Nucleus accumbens (tissue), 56 donors: ENCODE measurements at places on chromosomes 3 and 15.

DNA sequence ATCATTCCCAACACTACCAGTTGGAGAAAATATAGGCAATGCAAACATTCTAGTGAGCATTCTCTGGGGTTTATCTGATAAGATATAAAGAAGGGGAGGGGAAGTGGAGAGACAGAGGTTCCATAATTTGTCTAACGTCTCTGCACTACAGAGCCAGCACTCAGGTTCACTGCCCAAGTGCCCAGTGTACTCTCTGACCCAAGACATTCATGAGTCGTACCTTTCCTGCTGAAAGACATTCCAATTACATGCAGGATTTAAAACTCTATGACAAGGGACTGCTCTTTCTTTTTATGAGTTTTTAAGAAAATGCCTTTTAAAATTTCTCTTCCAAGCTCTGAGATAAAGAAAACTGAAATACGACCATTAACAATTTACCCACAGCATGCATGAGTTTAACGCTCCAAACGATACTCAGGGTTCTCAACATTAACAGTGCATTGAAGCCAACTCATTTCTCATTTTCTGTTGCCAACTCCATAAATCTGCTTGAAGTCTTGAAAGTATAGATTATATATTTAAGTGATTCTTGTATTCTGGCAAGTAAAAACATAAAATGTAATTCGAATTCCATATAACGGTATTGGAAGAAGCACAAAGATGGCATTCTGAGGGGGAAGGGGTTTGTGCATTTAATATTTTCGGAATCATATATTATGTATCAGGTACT lies 193.4 kb downstream of the SUCLG2 start:
- no peak for DNase-seq

GRCh38 chr3:196641333-196642054 lies 2.0 kb downstream of the NRROS start:
- DNase-seq, result no peak

DNA sequence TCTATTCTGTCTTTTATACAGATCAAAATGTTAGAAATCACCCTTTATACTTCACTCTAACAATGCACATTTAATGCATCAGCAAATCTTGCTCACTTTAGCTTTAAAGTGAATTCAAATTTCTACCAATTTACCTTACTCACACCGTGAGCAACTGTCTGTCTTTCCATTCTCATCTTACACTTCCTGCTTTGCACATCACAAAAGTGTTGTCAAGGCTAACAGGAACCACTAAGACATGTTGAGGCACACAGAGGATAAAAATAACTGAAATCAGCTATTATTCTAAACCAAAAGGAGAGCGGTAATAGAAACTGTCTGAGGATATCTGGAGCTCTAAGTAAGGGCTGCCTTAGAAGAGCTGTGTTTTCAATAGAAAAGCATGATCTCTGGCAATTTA lies 519.9 kb downstream of the ZBBX start:
- DNase-seq, result no peak

- DNase-seq, result peak; percentile 71
Observed at GRCh38 chr15:41661518-41662225, 1.5 kb downstream of the MGA start.

GRCh38 chr3:154122912-154123559 lies 1.8 kb downstream of the ARHGEF26 start:
- no peak for DNase-seq

DNA sequence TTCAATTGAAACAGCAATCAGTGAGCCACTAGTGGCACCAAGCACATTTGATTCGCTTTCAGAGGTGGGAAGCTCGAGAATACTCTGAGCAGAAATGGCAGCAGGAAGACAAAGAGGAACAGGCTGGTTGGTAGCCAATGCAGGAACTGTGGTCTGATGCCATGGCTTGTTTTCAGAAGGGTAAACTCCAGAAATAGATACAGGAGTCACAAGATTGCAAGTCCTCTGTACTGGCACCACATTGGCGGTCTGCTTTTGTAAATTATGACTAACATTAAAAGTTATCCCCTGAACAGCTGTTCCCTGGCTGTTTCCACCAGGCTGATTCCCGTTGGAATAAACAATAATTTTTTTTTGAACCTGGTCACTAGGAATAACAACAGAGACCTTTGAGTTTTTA lies 35.5 kb downstream of the USF3 start:
- no peak for DNase-seq

- no peak for DNase-seq
Observed at GRCh38 chr3:31571325-31571724, 38.6 kb downstream of the STT3B start.

GRCh38 chr3:35688826-35689225 lies 49.5 kb downstream of the ARPP21 start:
- no peak for DNase-seq

DNA sequence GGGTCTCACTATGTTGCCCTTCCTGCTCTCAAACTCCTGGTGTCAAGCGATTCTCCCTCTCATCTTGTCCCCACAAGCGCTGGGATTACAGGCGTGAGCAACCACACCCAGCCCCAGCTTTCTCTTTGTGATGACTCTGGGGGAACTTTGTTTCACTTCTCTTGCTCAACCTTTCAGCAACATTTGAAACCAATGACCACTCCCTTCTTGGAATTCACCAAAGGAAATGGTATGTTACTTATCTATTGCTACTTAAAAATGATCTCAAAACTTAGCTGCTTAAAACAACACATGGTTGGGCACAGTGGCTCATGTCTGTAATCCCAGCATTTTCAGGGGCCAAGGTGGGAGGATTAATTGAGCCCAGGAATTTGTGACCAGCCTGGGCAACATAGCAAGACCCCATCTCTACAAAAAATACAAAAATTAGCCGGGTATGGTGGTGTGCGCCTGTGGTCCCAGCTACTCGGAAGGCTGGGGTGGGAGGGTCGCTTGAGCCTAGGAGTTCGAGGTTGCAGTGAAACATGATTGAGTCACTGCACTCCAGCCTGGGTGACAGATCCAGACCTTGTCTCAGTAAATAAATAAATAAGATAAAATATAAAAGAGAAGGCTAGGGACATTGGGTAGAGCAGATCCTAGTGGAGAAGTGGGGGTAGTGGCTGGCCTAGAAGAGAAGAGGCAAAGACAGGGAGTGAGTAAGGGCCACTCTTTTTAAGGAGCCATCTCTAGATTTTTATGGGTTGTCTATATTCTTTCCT lies 10.3 kb upstream of the COPG1 start:
- no peak for DNase-seq

DNA sequence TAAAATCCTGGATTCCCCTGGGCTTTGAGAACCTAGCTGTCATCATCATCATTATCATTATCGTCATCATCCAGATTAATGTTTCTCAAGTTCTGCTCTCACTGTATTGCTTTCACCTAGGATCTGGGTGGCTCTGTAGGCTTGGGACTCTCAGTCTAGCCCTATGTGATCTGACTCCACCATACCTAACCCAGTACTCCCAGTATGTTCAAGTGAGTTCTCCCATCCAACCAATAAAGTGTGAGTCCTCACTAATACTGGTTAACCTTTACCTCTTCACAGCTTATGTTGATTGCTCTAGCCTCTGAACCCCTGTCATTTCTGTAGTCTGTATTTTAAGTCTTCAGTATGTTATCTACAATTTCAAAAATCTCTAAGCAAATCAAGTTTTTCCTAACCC lies 102.3 kb downstream of the NECTIN3 start:
- DNase-seq, result no peak

DNA sequence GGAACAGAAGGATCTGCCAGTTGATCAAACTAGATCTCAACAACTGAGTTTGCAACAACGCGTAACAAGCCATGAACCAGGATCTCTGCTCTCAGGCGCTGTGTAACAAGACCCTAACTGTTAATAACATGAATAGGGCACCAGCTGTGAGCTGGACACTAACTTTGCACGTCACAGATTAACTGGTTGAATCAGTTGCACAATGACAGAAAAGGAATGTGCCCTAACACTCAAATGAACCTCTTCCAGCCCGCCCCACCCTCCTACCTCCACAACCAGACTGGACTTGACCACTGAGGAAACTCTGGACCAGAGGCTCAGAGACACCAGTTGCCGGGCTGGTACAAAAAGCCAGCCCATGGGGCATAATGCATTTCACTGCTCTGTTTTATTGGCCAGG lies 34.3 kb downstream of the MCF2L2 start:
- no peak for DNase-seq

DNA sequence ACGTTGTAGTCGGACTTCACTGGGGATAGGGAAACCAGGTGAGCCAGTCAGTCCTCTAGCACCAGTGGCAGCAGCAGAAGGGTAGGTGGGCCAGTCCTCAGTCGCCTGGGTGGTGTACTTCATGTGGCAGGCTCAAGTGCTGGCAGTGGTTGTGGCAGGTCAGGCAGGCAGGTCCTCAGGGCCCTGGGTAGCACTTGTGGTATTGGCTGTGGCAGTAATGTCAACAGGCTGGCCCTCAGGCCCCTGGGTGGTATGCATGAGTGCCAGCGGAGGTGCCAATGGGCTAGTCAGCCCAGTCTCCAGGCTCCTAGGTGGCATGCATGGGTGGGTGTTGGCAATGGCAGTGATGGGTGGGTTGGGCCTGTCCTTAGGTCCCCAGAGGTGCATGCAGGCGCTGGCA lies 40.6 kb downstream of the FAIM start:
- DNase-seq, result no peak

GRCh38 chr3:4866866-4867265 lies 112.4 kb upstream of the BHLHE40 start:
- DNase-seq, result no peak
